ENCODE measurements at places on chromosomes 2 and 18. TPM values are rescaled to one million over a fixed set of nuclear protein-coding genes. Genes with fewer than 3 reads are reported as not detected.

AMER3 gene
- under 0.01 TPM for total RNA-seq

APCDD1 gene
- total RNA-seq: 1.9 TPM

- DNase-seq: no peak
Measured at GRCh38 chr2:227186751-227187150, 22.3 kb downstream of the COL4A3 start.

- DNase-seq: no peak
Measured at GRCh38 chr2:46866770-46867246, 48.8 kb downstream of the MCFD2 start.

- no peak for DNase-seq
Measured at GRCh38 chr2:172460780-172461201, 33.4 kb downstream of the ITGA6 start.

Measured in thymus (tissue), 14 donors.